Stimulated activated CD4-positive, alpha-beta T cell treated with anti-CD3 and anti-CD28 coated beads, TNF-alpha, amount 100 ng/mL, for 4 hours (primary cell): ENCODE measurements at places on chromosomes 1 and 21.

DNA sequence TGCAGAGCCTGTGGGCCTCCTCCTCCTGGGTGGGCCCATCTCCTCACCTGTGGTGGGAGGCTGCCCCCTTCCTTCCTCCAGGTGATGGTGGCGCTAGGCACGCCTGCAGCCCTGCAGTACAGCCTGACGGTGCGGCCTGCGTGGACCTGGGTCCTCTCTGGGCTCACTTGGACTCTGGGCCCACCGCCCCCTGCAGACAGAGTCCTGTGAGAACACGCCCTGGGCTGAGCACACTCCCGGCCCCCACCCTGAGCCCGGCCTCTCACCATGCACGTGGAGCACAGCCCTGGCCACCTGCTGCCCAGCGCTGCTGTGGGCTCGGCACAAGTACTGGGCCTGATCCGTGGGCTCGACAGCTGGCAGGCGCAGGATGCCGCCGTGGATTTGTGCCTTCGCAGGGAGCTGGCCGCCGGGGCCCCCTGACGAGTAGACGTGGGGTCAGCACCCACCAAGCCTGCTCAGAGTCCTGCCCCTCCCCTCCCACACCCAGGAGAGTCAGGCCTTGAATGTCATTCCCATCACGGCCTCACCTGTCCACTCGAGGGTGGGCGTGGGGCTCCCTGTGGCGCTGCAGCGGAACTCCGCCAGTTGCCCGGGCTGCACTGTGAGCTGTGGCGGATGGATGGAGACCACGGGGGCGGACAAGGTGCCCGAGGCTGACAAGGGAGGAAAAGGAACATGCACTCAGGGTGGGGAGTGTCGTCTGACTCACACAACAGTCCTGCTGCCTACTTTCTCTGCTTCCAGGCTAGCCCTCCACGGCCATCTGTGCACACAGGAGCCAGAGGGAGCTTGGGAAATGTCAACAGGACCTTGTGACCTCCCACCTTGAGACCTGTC, 43.4 kb downstream of the LDLRAD2 start:
- no peak for DNase-seq

DNA sequence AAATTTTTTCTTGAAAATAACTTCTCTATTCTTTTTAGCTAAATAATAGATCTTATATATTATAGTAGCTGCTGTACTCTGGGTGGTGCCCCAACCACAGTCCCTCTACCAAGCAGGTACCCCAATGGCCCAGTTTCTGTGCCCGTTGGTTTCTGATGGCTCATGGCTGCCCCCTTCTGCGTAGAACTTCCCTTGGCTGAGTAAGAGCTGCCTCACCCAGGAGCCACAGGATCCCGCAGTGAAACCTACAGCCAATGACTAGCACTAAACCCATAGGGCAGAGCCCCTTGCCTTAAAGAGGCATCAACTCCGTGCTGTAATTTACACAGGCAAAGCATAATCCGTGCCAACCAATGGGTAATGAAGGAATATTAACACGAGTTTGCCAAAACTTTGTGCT, 247.5 kb downstream of the USH2A start:
- DNase-seq = no peak

- no peak for DNase-seq
These were observed 94.2 kb downstream of the PAX7 start for GRCh38 chr1:18724801-18725200.

DNA sequence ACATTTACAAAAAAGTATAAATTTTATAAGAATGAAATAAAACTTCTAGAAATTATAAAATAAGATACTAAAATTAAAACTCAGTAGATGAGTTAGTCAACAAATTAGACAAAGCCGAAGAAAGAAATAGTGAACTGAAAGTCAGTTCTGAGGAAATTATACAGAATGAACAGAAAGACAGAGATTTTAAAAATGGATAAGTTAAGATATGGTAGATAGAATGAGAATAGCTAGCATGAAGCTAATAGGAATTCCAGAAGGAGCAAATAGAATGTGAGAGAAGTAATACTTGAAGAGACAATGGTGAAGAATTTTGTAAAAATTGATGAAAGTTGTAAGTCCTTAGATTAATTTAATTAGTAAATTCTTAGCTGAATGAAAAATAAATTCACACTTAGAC, 430.4 kb upstream of the RUNX1 start:
- no peak for DNase-seq

DNA sequence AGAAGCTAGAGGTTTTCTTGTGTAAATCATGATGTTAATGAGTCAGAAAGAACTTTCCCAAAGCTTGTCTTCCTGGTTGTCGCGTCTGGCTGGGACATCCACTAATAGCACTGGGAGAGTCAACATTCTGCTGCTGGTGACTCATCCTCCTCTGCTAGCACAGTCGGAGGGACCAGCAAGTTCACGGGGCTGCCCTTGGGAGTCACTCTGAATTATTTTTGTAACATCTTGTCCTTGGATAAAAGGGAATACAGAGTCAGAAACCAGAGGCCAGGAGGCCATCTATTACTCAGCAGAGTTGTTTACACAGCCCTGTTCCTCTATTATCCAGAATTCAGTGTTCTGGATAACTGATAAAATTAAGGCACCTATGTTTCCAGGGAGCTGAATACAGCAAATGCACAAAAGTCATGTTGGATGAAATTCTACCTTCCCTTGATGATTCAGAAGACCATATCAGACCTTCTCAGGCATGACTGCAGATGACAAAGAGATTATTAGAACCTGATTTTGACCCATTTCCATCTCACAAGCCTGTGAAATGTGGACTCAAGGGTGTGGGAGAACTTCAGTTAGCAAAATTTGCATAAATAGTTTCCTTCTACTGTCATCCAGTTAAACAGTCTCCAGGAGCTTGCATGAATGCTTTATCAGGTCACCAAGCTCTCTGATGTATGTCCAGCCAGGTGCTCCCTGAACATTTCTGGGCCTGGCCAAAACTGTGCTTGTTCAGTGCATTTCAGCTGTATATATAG, 68.1 kb downstream of the JAK1 start:
- no peak for DNase-seq

DNA sequence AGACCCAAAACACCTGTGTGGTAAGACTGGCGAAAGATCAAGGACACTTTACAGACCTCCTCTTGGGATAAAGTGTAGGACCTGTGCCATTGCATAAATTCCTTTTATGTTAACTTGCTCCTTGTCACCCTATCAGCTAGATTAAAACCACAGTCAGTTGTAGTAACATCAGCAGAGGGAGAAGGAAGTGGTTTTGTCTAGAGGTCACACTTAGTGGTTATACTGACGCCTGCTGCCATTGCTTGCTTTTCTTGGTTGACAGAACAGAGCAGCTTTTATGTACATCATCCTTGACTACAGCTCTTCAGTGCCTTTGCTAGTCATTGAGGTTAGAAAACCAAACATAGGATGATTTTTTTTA, 101.4 kb downstream of the PBX1 start:
- no peak for DNase-seq

DNA sequence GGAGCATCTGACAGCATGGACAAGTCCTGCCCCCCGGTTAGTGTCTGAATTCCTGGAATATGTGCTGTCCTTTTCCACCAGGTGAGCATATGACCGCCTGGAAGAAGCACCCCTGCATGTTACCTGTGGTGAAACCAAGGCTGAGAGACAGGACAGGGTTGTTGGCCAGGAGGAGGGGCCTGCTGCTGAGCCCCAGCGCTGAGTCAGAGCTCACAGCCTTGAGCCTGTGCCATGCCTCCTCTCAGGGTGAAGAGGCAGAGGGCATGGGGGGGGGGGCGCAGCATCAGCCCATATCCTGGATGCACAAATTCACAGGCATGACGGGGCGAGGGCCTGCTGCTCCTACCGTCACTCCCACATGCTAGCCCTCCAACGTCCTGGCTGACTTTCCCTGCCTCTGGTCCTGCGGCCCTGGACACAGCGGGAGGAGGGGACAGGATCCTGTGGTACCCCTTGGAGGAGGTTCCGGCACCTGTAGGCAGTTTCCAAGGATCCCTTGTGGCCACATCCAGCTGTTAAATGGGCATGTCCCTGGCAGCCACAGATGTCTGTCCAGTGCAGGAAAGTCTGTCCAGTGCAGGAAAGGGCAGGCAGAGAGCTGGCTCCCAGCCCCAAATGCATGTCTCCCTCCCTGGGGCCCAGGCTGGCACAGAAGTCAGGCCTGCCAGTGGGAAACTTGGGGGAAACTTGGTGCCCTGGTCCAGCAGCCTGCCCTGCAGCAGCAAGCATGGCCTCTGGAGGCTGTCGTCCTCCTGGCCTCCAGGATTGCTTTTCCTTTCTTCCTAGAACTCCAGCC, 23.9 kb downstream of the TTC34 start:
- no peak for DNase-seq

- DNase-seq = no peak
These were observed 325.1 kb downstream of the CAMTA1 start for GRCh38 chr1:7110321-7110720.

- DNase-seq = no peak
These were observed 7.6 kb downstream of the TAGLN2 start for GRCh38 chr1:159917533-159918351.

DNA sequence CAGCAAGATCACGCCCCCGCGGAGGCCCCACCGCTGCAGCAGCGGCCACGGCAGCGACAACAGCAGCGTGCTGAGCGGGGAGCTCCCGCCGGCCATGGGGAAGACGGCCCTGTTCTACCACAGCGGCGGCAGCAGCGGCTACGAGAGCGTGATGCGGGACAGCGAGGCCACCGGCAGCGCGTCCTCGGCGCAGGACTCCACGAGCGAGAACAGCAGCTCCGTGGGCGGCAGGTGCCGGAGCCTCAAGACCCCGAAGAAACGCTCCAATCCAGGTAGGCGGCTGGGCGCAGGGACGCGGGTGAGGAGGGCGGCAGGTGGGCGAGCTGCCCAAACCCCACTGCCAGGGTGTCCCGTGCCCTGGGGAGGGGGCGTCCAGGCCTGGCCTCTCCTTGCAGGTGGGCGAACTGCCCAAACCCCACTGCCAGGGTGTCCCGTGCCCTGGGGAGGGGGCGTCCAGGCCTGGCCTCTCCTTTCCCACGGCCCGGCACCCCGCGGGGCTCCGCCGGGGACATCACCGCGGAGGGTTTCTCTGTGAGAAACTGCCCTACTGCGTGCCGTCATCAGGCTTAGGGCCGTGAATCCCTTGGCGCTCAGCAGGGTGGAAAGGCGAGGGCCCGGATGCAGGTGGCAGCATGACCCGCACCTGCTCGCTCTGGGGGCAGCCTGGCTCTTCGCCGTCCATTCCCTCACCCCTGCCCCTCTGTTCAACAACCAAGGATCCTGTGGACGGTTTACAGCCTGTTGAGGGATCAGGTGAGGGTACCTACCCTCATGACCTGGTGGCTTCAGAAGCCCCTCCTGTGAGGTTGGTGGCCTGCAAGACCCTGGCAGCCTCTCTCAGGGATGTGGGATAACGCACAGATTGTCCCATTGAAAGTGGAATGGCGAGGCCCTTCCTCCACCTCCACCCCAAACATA, 534.0 kb downstream of the KIF26B start:
- no peak for DNase-seq

- no peak for DNase-seq
These were observed 52.8 kb upstream of the EDN2 start for GRCh38 chr1:41537251-41537650.

DNA sequence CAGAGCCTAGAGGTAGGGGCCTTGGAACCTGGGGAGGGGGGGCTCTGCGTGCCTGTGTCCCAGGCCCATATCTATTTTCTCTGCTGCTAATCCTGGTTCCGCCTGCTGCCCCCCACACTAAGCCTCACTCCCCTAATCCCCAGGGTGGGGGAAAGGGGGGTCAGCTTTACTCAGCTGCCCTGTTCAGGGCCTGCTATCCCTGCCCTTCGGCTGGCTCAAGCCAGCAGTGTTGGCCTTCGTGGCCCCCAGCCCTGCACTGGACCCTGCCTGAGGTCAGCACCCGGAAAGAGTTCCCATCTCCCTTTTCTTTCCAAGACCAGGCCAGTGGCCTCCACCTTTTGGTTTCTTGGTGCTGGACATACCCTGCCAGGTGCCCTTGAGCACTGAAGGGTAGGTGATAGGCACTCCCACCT, 8.4 kb downstream of the ZBTB7B start:
- no peak for DNase-seq

DNA sequence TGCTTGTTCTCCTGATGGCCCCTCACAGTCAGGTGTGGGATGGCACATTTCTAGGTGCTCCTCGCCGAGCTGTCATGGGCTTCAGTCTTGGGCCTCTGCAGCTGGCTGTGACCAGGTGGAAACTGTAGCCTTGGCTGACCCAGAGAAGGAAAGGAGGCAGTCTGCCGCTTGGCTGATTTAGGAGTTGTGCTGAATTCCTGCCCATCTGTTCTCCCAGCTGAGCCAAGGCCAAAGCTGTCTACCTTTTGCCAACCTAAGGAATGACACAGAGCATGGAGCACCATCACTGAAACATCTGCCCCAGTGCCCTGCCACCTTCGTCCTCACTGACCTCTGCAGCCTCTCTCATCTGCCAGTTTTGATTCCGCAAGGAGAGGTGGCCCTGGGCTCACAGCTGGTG, 27.9 kb downstream of the UTP25 start:
- DNase-seq = no peak

GRCh38 chr21:24628046-24628445, 979.2 kb downstream of the MRPL39 start:
- no peak for DNase-seq

DNA sequence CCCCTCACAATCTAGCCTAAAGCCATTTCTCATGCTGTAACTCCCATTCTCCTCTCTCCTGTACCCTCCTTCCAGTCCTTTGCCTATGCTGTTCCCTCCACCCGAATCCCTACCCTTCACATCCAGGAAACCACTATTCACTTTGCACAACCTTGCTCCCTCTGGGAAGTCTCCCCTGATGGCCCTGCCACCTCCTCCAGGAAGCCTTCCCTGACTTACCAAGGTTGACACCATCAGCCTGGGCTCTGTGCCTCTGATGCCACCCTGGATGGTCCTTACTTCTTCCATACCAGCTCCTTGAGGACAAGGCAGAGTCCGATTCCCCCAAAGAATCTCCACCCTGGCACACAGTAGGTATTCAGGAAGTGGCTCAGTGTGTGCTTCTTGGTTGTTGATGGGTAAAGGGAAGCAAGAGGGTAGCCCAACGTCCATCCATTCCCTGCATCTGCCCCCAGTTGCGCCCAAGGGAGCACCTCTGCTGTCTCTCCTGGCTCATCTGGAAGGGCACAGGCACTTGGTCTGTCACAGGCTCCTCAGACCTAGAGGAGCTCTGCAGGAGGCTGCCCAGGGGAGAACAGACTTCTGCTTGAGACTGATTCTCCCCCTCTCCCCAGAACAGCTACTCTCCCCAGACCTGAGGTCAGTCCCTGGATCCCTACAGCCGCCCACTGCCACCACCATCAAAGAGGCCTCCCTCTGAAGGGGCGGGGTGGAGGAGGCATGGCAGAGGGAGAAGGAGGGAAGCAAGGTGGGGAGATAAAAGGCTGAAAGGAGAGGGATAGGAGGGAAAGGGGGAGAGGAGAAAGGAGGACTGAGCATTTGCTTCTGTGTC, 36.1 kb upstream of the ZC3H12A start:
- DNase-seq = no peak

DNA sequence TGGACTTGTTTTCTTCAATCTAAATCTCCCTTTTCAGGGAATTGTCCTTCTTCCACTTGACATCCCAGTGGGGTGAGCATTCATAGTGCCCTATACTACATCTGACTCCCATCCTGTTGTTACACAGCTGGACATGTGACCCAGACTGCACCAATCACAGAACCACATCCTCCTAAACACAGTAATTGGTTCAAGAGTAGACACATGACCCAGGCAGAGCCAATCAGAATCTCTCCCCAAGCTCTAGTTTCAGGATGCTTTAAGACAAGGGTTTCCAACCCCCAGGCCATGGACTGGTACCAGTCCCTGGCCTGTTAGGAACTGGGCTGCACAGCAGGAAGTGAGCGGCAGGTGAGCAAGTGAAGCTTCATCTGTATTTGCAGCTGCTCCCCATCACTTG, 5.6 kb upstream of the DDOST start:
- no peak for DNase-seq
